Heart left ventricle (tissue), 16 donors: ENCODE measurements at places on chromosomes 12 and 14. TPM values are rescaled to one million over a fixed set of nuclear protein-coding genes. Genes with fewer than 3 reads are reported as not detected.

DNA sequence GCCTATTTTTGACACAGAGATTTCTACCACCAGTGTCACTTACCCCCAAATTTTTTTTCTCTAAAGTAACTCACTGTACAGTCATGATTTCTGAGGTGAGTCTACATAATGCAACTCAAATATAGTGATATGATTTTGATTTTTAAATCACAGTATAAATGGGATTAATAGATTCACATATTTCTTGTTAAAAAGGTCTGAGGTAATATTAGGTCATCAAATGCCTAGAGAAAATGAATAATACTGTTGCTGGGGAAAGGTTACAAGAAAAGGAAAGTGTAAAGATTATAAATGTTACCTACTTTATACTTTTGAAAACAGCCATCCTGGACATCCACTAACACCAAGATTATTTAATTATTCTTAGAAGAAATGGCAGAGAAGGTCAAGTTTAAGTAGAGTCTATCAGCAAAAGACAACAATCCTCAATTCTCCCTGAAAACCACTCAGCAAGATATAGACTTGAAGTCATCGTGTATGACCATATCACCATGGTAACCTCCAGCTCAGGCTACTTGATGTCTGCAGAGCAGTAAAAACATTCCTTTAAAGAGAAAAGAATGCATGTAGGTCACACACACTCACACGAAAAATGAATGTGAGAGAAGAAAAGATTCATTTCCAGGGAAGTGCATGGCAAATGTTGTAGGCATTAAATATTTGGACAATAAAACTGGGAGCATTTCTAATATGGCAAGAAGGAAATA is 58.7 kb downstream of the CCDC59 start:
- no peak for DNase-seq

- DNase-seq = no peak
These were observed 74.0 kb downstream of the RPS29 start for GRCh38 chr14:49512147-49512551.

GRCh38 chr14:72892103-72892878 is 1.6 kb downstream of the DPF3 start:
- no peak for DNase-seq

GRCh38 chr14:24081739-24082211 is 10.4 kb downstream of the CPNE6 start:
- DNase-seq = no peak

DNA sequence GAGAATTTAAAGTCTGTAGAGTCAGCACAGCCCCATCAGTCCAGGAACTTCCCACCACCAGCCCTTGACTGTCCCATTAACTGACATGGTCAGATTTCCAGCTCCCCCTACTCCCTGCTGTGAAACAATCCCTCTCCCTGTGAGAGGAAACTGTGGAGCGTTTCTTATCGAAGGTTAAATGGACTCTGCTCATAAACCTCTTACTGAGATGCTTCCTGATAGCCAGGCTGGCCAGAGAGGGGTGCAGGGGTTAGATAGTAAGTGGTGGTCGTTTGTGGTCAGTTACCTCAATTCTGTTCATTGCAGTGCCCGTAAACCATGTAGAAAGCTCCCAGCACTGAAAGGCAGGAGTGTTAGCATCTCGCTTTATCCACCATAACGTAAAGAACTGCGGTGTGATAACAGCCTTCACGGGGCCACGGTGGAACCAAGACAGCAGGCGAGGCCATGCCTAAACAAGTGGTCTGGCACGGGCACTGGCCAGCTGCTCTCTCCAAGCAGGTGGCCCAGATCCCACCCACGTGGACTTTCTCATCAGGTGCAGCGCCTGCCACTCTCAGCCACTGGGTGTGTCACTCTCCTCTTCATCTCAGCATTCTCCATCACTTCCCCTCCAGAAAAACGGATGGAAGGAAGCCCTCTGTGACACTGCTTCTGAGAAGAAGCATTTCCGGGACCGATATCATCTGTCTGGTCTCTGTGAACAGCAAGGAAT is 102.2 kb downstream of the FBXL14 start:
- DNase-seq = no peak

DNA sequence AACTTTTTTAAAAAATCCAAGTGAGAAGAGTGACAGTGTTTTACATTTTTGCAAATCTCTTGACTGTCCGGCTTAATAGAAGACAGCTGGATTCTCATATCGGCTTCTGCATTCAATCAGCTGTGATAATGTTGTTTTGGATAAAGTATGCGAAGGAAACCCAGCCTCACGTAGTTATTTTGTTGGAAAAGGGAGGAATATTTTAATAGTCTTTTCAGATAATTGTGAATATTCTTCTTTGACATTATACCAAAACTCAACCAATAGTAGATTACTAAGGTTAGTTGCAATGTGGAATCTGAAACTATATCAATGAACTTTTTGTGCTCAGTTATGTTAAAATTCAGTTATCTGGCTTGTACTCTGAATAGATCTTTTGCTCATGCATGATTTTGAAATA is 276.5 kb downstream of the ZFP36L1 start:
- DNase-seq = no peak

GRCh38 chr12:21780786-21781185 is 6.3 kb upstream of the KCNJ8 start:
- no peak for DNase-seq

GRCh38 chr14:88005978-88006851 is 1.3 kb downstream of the GPR65 start:
- no peak for DNase-seq

DNA sequence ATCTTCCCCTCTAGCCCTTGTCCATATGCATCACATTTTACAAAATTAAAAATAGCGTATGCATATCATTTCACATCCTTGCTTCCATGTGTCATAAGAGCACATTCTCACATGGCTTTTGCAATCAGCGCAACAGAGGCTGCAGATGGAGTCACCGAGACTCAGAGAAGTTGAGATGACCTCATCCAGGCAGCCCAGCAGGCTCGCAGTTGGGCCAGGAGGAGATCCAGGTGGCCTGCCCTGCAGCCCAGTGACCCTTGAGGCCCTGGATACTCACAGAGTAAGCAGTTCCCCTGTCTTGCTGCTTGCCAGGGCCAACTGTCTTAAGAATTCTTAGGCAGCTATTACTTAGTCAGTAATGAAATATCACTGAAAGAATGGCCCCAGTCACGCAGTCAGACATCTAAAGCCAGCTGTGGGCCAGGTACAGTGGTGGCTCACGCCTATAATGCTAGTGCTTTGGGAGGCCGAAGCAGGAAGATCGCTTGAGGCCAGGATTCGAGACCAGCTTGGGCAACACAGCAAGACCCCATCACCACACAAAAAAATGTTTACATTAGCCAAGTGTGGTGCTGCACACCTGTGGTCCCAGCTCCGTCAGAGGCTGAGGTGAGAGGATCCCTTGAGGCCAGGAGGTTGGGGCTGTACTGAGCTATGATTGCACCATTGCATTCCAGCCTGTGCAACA is 9.1 kb downstream of the CAMKK2 start:
- DNase-seq = no peak

- no peak for DNase-seq
These were observed 2.1 kb downstream of the DIP2B start for GRCh38 chr12:50506753-50507473.

GRCh38 chr12:47120736-47121135 is 41.0 kb upstream of the AMIGO2 start:
- no peak for DNase-seq

DNA sequence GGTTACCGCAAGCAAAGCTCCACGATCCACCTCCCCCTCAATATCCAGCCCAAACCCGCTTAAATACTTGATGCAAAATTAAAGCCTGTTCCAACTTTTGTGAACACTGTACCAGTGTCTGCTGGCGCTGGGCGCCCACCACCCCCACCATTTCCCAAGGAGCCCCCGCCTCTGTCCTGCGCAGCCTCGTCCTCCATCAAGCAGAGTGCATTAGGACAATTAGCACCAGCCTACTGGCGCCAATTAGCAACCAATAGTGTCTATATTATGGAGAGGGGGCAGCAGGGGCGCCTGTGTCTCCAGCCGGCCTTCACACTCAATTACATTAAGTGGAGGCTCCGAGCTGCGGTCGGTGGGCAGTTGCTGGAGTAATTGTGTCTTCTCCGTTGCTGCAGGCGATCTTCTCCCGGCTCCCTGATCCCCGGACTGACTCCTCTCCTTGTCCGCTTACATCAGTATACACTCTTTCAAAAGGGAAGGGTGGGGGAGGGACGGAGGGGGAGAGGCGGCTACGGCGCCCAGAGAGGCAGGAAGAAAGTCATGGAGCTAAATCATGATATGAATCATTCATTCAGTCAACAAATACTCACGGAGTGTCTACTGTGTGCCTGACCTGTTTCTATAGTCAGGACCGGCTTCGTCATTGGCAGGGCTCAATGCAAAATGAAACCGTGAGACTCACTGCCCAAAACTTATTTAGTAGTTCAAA is 707.3 kb downstream of the MED13L start:
- no peak for DNase-seq

DNA sequence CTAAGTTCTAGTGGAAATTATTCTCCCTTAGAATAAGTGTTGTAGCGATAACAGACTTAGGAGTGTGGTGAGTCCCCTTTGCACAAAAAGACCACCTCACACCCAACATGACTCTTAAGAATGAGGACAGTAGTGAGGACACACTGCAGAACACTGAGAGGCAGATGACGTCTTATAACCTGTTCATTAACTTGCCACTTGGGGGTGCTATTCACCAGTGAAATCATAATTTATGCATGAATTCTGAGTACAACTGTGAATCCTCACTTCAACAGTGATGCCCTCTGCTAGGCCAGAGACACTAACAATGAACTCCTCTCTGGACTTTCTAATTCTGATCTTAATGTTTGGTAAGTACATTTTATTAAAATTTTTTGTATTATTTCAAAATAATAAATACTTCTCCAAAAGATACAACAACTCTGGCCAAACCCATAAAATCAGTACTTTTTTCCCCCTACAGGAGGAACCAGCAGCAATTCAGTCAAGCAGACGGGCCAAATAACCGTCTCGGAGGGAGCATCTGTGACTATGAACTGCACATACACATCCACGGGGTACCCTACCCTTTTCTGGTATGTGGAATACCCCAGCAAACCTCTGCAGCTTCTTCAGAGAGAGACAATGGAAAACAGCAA is 274.7 kb downstream of the DAD1 start:
- DNase-seq = no peak

GRCh38 chr12:110590806-110591326 is 7.7 kb upstream of the PPTC7 start:
- no peak for DNase-seq

GRCh38 chr12:105622220-105622619 is 291.7 kb downstream of the C12orf75 start:
- no peak for DNase-seq

DNA sequence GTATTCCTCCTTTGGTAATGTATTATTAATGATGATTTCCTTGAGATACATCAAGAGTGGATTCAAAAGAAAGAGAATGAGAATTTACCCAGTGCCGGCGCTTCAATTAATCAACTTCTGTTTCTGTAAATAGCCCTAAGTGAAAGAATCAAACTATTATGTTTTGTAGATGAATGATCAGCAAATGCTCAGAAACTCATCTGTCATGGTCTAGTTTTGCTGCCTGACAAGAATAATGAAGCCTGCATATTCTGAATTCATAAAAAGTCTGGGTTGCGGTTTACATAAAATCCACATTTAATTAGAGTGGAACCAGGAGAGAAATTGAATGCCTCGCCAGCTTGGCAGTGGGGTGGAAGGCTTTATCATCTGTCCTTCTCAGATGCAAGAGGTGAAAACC is 325.3 kb downstream of the GALC start:
- DNase-seq = no peak

- no peak for DNase-seq
These were observed 11.6 kb downstream of the WNT5B start for GRCh38 chr12:1640328-1641234.

DNA sequence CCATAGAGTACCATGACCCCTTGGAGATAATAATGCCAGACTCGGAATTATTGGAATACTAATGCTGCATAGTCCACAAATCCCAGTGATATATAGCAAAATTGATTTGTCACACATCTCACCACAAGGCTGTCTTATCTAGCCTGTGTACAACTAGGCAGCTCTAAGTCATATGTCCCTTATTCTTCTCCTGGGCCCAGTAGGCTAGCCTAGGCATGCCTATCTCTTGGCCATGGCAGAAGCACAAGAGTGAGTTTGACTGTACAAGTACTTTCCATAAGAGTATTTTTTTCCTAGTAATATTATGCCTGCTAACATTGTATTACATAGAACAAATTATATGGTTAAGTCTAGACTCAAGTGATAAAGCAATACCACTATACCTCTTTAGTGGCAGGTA is 1122.1 kb upstream of the SEL1L start:
- DNase-seq = no peak

GRCh38 chr12:116703214-116703795 is 34.6 kb downstream of the SPRING1 start:
- DNase-seq = peak; percentile 74

DNA sequence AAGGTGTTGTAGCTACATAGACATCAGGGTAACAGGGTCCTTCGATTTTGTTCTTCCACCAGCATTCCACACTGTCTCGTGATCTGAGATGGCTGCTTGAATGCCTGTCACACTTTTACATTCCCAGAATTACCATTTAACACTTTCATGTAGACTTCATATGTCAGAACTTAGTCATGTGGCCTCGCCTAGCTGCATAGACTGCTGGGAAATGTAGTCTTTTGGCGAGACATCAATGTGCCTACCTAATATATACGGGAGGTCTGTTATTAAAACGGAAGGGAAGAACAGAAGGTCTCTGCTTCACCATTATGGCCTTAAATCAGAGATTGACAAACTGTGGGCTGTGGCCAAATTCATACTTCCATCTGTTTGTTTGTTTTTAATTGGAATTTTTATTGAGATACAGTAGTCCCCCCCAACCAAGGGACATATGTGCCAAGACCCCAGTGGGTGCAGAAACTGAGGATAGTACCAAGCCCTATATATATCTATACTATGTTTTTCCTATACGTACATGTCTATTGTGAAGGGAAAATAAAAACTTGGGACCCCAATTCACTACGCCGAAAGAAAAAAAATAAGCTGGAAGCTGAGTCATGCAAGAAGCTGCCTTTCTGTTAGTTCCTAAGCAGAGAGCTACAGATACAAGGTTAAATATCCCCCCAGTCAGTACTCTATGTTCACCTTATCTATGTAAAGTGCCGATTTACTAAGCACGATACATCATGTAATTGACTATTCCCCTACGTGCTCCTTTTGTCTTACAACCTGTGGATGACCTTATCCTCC is 11.3 kb upstream of the HRK start:
- DNase-seq = no peak

- no peak for DNase-seq
These were observed 148.2 kb upstream of the LMNTD1 start for GRCh38 chr12:25701290-25701689.

GRCh38 chr14:61406675-61407074 is 85.3 kb downstream of the PRKCH start:
- no peak for DNase-seq

PAWR gene
- 8.7 TPM for polyA plus RNA-seq

TDP1 gene
- 1.0 TPM for polyA plus RNA-seq

GLI1 gene
- polyA plus RNA-seq = 0.08 TPM

ADGRD1 gene
- 25.7 TPM for polyA plus RNA-seq

ZNF891 gene
- polyA plus RNA-seq = 0.80 TPM

CCDC63 gene
- polyA plus RNA-seq = not detected

AICDA gene
- 0.08 TPM for polyA plus RNA-seq

GDF3 gene
- polyA plus RNA-seq = not detected

REP15 gene
- polyA plus RNA-seq = 4.4 TPM

DIO2 gene
- 1.5 TPM for polyA plus RNA-seq

CLEC7A gene
- polyA plus RNA-seq = 2.7 TPM

SOAT2 gene
- not detected for polyA plus RNA-seq

KLRC3 gene
- not detected for polyA plus RNA-seq

KRT73 gene
- polyA plus RNA-seq = not detected
